ENCODE measurements at places on chromosomes 11 and 22. TPM values are rescaled to one million over a fixed set of nuclear protein-coding genes. Genes with fewer than 3 reads are reported as not detected.

The SYT8 gene
- polyA plus RNA-seq: not detected

GRCh38 chr22:48841881-48842582, 985.6 kb downstream of the BRD1 start:
- no peak for DNase-seq

The RAG2 gene
- not detected for polyA plus RNA-seq

GRCh38 chr11:115700981-115701875, 197.0 kb upstream of the CADM1 start:
- no peak for DNase-seq

GRCh38 chr11:95708681-95709080, 80.9 kb downstream of the FAM76B start:
- DNase-seq: no peak

DNA sequence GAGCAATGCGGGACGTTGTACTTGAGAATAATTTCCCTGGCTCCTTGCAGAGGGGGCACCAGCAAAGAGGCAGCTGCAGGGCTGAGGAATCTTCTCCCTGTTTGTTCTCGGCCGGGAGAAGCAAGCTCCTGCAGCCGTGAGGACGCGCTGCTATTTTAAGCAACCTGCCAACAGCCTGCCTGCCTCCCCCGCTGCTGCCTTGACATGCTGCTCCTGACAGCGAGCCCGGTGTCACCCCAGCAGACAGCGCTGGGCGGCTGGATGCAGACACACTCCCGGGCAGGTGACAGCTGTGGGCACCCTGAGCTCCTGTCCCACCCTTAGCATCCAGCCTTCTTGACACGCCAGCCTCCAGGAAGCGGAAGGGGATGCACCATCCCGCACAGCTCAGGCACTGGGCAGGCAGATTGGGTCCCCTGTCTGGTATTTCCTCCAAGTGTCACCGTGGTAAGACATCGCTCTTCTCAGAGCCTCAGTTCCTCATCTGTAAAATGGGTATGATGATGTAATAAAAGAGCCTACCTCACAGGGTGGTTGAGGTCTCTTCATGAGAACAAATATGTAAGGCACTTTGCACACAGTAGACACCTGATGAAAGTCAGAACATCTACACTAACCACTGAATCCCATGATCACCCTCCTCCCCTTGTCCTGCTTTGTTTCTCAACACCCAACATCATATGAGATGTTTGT, 530.6 kb downstream of the MN1 start:
- no peak for DNase-seq

DNA sequence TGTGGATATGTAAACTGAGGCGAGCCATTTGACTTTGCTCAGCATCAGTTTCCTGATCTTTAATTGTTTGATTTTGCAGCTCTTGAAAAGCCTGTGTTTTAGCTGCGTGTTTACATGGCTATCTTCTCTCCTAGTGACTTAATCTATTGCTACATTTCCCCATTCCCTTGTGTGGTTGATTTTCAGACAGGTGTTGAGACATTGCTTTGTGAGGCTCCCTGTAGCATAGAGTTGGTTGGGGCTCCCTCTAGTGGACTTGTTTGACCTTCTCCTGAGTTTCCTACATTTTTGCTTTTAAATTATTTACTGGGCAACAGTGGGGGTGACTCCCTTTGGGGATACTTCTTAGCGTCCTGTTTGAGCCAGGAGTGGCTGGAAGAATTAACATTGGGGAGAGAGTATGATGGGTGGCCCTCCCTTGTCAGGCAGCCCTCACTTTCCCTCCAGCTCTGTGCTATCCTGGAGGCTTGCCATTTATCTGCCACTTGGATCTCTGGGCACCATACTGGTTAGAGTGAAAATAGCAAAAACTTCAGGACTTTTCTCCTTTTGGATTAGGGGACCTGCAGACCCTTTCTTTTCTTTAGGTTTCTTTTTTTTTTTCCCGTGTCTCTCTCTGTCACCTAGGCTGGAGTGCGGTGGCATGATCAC, 9.2 kb upstream of the CBL start:
- DNase-seq: peak; percentile 35

GRCh38 chr11:816433-816779, 2.3 kb upstream of the PNPLA2 start:
- DNase-seq: no peak

DNA sequence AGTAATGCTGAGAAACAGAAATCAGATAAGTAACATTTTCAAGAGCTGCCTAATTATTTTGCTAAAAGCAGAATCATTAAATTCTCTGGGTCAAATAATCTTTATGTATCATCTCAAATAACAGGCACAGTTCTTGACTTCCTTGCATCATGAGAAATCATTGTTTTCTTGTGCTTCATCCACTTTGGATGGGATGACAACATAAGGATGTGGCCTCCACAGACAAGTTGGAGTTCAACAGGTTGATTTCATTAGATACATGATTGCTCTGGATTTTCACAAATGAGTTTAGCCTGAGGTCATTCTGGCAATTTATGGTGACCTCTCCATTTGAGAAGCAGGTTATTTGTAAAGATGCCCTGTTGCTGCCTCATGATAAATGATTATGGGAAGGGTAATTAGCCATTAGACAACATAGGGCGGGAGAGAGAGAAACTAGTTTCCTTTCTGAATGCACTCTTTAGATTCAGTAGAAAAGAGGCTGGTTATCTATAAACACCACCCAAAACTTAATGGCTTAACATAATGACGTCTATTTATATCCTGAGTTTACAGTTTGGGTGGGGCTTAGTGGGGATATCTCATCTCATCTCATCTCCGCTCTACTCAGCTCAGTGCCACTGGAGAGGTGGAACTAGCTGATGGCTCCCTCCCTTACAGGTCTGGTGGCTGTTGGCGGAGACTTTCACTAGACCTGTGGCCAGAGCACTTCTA, 35.0 kb upstream of the ADORA2A start:
- DNase-seq: peak; percentile 71

DNA sequence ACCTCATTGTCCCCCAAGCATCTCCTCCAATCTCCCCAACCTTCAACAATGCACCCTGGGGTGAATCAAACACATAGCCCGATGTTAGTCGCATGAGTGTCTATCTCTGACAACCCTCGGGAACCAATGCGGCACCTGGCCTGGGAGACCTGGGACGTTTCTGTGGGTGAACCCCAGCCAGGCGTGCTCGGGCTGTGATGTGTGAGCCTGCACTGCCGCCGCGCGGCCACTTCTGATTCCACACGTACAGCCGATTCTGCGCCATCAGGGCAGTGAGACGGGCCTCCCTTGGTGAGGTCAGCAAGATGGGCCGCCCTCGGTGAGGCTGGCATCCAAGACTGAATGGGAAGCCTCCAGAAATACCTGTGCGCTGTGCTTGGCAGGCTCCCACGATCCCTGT, 5.2 kb upstream of the H19 start:
- no peak for DNase-seq

The OPCML gene
- polyA plus RNA-seq: 2.0 TPM

GRCh38 chr11:108341654-108342053, 118.8 kb downstream of the ATM start:
- DNase-seq: no peak

The NLRP14 gene
- polyA plus RNA-seq: 0.04 TPM

The ART1 gene
- polyA plus RNA-seq: not detected

DNA sequence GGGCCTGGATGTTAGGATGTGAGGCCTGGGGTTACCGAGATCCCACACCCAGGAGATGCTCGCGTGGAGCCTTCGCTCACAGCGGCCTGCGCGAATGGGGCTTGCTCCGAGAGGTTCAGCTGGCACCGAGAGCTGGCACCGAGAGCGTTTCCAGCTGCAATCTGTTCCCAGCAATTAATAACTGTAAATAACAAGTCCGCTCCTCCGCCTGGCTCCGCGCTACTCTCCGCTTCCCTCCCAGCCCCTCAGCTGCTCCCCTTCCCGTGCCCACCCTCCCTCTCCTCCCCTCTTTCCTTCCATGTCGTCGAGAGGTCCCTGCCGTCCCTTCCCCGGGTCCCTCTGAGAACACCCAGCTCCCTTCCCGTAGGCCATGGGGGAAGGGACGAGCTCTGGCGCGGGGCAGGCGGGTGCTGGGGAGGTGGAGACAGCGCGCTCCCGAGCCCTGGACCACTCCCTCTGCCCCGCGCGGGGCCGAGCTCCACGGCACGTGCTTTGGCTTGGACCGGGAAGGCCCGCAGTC, 110.8 kb downstream of the WNT7B start:
- DNase-seq: no peak

The PRR33 gene
- polyA plus RNA-seq: not detected

DNA sequence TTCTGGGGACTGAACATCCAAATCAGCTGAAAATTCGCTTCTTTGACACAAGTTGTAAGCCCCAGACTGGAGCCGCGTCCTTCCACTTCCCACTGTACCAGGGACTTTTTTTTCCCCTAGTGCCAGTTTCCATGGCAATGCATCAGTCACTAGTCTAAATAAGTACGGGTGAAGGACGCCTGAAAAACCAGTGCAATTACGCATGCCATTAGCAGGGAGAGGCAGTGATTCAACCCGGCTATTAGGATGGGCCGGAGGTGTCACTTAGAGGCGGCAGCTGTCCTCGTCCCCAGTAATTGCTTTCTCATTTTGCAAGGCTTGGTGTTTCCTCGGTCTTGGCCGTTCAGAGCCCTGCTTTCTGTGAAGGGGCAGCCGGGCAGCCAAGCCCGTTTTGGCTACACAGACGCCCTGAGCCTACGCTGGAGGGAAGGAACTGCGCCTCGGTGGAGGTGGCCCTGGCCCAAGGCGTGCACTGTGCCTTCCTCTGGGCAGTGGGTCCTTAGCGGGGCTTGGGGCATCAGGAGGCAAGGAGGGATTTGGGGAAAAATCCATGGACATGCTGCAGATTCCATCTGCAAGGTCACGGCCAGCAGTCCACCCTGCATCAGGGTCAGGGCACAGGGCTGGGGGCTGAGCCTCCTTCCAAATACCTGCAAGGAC, 319.7 kb downstream of the CTTN start:
- DNase-seq: no peak

DNA sequence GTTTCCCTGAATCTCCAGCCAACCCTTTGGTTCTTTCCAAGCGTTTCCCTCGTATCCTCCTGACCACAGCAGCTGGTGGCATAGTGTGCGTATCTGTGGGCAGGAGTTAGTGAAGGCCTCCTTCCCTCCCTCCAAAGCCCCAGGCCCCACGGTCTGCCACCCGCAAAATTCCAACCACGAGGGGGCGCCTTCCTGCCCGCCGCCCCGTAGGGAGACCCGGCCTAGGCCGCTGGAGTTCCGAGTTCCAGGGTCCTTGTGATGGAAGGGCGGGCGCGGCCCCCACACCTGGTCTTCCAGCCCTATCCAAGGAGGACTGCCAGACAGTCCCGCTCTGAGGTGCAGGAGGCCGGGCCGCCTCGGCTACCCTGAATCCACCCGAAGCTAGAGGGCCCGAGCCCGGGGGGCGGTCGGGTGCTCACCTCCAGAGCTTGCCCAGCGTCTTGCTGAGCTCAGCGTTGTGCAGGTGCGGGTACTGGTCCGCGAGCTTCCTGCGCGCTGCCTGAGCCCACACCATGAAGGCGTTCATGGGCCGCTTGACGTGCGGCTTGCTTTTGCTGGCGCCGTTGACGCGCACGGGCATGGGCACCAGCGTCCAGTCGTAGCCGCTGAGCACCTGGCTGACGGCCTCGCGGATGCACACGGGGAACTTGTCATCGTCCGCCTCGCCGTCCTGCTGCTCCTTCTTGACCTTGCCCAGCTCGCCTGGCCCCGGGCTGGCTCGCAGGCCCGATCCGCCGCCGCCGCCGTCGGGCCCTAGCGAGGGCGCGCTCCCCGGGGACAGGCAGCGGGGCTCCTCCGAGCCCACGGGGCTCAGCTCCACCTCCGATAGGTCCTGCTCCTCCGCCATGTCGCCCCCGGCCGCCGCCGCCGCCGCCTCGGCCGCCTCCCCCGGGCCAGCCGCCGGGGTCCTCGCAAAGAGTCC, 1.2 kb downstream of the SOX10 start:
- no peak for DNase-seq

The TSPAN32 gene
- polyA plus RNA-seq: not detected

The ANGPTL5 gene
- polyA plus RNA-seq: not detected

The TIMP3 gene
- 558 TPM for polyA plus RNA-seq

DNA sequence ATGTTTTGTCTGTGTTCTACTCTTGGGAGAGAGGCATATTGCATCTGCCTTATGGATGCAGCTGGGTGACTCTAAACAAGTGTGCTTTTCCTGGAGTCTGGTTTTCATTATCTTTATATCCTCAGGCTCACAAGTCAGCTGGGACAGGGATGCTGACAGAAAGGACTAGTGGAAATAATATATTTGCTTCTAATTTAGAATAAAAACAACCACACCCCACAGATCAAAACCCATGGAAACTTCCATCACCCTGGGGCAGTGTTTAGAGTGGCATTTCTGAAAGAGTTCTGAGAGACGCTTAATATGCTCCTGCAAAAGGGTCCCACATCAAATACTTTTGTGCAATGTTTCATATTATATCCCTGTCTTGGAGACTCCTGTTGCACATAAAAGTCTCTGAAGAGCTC, 20.8 kb downstream of the KCNE3 start:
- no peak for DNase-seq

The RTN4R gene
- polyA plus RNA-seq: 0.40 TPM

Measured in BJ (cell line).